ENCODE measurements at places on chromosomes 13 and 19. TPM values are rescaled to one million over a fixed set of nuclear protein-coding genes. Genes with fewer than 3 reads are reported as not detected.

- DNase-seq = no peak
Observed at GRCh38 chr13:27476943-27477703, 26.8 kb upstream of the MTIF3 start.

DNA sequence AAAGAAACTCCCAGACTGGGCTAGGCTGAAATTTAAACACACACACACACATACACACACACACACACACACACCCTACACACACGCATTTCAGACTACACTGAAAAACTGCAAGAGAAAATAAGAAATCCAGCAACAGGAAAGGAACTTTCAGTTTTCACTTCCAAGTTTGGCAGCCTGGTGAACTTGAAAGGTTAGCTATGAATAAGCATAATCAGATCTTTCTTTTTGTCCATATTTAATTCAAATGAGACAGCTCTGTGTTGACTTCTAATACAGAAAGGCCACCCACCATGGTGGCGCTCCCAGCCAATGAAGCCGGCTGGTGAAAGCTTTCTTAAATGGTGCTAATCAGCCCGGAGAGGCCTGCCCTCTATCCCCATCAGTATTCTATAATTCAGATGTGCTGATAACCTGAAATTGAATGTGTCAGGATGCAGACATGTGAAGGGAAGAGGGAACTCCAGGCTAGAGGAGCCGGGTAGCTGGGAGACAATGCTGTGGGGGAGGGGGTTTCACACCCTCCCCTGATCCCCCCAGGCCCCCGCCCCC, 108.3 kb upstream of the ZNF536 start:
- no peak for DNase-seq

GRCh38 chr19:17234911-17235299, 8.9 kb downstream of the OCEL1 start:
- DNase-seq = no peak

DNA sequence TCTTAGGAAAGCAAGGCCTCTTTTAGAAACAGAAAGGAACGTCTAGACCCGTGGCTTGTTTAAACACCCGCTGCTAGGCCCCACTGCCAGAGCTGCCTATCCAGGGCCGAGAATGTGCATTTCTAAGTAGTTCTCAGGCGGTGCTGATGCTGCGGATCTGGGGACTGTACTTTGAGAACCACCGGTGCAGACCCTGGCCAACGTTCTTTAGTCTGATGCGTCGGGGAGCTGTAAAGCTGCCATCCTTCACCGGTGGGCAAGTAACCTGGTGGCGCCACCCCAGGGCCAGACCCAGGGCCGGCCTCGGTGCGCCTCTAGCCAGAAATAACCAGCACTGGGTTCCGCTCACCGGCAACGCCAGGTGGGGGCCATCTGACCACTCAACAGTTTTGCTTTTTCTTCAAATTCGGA, 47.1 kb downstream of the TGDS start:
- DNase-seq = no peak

GRCh38 chr13:40980461-40980860, 38.7 kb downstream of the ELF1 start:
- DNase-seq = no peak

GRCh38 chr13:93233997-93234416, 7.4 kb downstream of the GPC6 start:
- no peak for DNase-seq

- DNase-seq = no peak
Observed at GRCh38 chr19:30276011-30276882, 95.9 kb upstream of the ZNF536 start.

DNA sequence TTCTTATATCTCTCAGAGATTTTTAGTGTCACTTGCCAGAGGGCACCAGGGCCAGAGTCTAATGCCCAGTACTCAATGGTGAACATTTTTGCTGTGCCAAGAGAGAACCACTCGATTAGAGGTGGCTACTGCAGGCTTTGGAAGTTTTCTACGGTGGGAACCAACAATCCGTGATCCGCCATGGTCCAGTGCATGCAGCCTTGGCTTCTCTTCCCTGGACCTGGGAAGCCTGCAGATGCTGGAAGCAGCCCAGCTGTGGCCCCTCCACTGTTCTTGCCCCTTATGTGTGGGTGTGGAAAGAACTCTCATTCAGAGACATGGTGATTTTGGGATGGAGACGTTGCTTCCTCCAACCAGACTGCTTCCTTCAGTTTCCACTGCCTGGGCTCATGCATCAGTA, 224.2 kb downstream of the TSHZ3 start:
- DNase-seq = no peak

DNA sequence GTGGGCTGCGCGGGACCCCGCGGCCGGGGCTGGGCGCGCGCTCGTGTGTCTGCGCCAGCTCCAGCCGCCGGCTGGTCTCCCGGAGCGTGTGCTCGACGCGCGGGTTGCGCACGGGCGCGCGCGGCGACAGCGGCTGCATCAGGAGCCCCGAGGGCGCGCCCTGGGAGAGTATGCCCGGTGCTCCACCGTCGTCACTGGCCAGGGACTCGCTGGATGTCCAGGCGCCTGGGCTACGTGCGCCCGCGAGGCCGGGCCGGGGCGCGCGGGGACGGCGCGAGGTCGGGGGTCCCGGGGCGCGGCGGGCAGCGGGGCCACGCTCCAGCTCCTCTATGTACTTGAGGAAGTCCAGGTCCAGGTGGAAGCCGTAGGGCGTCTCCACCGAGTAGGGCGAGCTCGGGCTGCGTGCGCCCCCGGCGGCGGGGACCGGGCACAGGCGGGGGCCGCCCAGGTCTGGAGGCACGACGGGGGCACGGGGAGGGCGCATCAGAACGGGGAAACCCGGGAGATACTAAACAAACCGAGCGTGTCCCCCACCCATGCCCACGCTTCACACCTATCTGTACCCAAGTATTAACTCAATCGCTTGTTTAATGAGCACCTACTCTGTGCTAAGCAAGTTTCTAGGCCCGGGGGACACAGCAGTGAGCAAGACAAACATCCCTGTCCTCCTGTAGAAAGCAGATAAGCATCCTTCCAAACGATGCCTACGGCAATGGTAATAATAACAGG, 7.6 kb downstream of the KANK3 start:
- DNase-seq = no peak

- no peak for DNase-seq
Observed at GRCh38 chr19:36196249-36196648, 18.2 kb downstream of the ZNF565 start.

Gene ZNF442
- 1.1 TPM for total RNA-seq

Gene DCAF15
- total RNA-seq = 29.1 TPM

DNA sequence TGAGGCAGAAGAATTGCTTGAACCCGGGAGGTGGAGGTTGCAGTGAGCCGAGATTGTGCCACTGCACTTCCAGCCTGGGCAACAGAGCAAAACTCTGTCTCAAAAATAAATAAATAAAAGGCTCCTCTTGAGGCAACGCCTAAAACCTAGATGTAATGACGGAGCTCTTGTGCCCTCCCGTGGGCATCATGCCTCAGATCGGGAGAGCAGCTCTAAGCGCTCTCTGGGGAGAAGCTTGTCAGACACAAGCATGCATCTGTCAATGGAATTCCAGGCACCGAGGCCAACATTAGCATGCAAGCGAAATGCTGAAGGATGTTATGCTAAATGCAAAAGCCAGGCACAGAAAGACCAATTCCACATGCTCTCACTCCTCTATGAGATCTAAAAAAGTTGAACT, 45.6 kb upstream of the MRI1 start:
- DNase-seq = no peak

Gene ASF1B
- total RNA-seq = 87.5 TPM

Gene RDH8
- not detected for total RNA-seq

DNA sequence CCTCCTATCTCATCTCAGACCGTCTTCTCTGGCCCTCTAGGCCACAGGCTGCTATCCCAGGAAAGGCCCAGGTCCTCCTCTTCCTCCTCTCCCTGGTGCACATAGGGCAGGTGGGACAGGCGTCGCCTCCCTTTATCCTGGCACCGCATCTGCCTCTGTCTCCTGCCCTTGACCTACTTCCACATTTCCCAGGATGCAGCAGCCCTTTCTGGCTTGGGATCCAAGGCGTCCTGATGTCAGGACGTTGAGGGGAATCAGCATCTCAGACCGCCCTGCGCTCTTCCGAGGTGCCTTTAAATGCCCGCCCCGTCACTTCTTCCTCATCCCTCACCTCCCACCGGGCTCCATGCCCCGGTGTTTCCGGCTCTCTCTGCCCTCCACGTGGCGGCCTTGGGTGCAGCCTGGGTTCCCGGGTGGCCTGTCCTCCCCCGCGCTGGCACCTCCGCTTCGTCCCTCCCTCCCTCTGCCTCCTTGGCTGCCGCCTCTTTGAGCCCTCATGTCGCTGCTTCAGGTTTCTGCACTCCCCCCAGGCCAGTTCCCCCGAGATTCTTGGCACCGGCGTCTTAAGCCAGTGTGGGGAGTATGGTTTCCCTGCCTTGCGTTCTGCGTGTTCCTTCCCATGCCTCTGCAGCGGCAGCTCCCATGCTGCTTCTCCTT, 66.3 kb downstream of the KDM4B start:
- DNase-seq = no peak

DNA sequence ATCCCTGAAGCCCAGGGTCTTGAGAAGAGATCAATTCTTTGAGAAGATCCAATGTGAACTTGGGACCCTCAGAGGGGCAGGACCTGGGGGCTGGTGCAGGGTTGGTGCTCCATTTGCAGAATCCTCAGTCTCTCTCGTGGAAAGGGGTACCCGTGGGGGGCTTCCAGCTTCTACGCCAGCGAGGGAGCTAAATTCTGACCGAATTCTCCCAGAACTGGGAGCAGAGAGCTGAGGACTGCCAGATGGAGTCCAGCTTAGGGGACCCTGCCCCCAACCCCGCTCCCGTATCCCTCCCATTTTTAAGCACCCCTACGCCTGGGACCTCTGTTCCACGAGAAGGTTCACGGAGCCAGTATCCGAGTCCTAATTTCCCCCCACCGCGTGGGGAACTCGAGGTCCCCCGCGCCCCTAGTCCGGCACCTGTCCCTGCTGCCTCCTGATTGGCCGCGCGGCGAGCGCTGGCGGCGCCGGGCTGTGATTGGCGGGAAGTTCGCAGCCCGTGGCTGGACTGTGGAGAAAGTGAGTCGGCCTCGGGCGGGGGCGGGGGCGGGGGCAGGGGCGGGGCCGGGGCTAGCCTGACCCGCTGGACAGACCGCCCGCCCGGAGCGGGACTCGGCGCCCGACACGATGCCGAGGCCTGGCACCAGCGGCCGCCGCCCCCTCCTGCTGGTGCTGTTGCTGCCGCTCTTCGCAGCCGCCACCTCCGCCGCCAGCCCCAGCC, 4.4 kb upstream of the LTBP4 start:
- DNase-seq = no peak

DNA sequence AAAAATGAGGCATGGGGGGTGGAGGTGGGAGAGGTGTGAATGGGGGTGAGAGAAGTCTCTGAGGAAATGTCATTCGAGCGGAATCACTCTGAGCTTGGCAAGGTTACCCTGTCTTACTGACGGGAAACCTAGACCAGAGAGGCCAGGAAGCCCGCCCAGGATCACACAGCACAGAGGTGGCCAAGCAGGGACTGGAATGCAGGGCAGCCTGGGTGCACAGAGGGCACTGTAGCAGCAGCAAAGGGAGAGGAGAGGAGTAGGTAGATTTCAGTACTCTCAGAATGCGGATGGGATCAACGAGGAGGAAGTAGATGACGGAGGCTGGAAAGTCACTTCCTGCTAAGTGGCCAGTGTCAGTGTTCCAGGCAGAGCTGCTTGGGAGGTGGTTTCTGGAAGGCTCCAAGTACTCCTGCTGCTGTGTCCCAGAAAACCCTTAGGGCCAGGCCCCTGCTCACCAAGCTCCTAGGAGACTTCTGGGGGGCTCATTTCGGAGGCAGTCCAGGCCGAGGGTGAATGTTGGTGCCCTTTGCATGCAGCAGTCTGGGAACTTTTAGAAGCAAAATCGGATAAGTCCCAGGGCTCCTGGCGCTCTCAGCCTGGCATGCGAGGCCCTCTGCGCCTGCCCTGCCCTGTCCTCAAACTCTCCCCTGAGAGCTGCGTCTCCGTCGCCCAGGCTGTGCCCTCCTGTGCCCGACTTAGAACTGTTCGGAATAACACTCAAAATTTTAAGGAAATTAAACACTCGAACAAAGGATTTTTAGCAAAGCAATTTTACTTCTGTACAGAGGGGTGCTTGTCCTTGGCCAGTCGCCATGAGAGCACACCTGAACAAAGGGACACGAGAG, 33.5 kb downstream of the DNM2 start:
- no peak for DNase-seq

- no peak for DNase-seq
Observed at GRCh38 chr19:38917921-38918491, 6.0 kb upstream of the CCER2 start.

- no peak for DNase-seq
Observed at GRCh38 chr19:1261538-1261797, 7.7 kb upstream of the CIRBP start.

DNA sequence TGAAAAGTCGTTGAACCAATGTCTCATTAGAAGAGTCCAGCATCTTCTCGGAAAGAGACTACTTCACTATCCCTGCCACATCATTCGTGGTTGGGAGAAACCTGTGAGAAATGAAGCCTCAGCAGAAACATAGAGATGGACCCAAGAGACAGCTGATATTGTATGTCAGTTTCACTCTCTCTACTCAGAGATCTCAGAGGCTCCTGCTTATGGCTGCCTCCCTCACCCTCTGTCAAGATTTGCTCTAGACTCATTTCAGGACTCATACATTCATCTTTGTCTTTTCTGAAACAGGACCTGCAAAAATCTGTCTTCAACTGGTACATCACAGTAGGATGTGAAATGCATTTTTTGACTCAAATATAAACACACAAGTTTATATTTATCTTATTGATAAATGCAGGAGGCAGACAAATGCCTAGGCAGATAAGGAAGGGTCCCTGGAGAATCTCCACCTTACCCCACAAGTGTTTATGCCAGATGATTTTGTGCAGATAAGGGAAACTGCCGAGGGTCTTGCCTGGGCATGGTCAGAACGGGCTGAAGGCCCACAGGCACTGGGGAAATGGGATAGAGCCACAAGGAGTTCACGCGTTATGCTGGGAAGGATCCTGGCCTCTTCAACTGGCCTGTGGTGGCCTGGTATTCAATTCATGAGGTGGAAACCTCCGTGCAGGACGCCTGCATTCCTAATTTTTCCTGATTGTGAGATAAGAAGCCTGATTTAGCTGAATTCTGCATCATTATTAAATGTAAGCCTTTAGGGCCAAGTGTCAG, 1834.0 kb upstream of the PCDH20 start:
- DNase-seq = no peak

Gene RNF113B
- total RNA-seq = not detected

DNA sequence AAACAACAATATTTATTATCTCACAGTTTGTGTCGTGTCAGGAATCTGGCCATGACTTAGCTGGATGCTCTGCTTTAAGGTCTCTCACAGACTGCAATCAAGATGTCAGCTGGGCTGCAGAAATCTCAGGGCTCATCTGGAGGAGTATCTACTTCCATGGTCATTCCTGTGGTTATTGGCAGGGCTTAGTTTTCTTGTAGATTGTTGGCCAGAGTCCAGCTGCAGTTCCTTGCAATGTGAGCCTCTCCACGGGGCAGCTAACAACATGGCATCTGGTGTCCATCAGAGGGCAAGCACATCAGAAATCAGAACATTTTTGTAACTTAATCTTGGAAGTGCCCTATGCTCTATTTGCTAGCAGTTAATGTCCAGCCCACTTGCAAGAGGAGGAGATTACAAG, 45.7 kb upstream of the TDRD3 start:
- no peak for DNase-seq

Gene PGPEP1
- total RNA-seq = 9.0 TPM

Gene IGFL2
- not detected for total RNA-seq

Gene FXYD3
- not detected for total RNA-seq

Gene CYP2S1
- not detected for total RNA-seq

GRCh38 chr13:47250146-47250545, 353.3 kb upstream of the HTR2A start:
- DNase-seq = no peak

Gene JAK3
- 5.4 TPM for total RNA-seq

Gene FGF21
- total RNA-seq = not detected
